Anterior cingulate cortex (tissue), 58 donors: ENCODE measurements at places on chromosomes 1 and 21.

DNA sequence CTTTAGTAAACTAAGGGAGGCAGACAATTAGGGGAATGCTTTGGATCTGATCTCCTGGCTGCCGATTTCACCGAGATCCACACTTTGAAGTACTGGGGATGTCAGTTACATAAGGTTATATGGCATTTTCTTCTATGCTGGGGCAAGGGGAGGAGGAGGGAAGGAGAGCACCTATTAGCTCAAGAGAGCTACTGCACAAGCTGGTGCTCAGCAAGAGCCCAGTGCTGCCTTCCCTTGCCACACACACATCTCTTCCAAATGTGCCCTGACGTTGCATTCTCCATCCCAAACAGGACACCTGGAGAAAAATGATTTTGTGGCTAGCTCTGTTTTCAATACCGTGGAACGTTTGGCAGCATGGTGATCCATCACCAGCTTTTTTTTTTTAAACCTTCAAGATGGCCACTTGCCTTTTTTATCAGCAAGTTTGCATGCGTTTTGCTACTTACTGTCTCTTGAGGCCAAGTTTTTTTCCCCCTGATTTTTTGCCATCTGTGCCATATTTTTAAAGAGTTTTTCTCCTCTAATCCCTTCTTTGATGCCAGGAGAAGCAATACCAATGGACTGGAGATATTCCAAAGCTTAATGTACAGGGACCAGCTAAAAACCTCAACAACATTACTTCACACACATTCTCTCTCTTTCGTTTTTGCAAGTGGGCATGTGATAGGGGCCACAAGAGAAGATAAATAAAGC lies 66.6 kb downstream of the PAPPA2 start:
- no peak for DNase-seq

GRCh38 chr1:101942516-101943193 lies 54.1 kb downstream of the OLFM3 start:
- DNase-seq = no peak

GRCh38 chr21:45095505-45095904 lies 21.1 kb downstream of the ADARB1 start:
- no peak for DNase-seq

DNA sequence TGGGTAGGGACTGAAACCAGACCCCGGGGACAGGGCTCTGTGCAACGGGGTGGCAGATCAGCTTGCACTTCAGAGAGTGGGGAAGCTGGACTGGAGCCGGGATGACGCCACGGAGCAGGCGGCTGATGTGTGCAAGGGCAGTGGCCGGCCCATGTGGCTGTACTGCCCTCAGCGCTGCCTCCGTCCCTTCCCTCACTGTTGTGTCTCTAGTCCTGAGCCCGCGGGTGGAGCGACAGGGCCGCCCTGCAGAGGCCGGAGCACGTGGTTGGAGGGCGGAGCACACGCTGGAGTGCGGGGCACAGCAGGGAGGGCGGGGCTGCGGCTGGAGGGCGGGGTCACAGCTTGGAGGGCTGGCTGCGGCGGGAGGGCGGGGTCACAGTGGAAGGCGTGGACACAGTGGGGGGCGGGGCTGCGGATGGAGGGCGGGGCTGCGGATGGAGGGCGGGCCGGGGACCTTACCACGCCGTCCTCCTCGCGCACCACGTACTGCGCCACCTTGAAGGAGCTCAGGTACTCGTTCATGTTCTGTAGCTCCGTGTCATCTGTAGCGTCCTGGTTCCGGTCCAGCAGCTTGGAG lies 52.4 kb downstream of the CHD5 start:
- DNase-seq = peak; percentile 24

GRCh38 chr1:89631816-89632656 lies 884 bp upstream of the LRRC8C start:
- no peak for DNase-seq

GRCh38 chr1:45753248-45754037 lies 3.0 kb upstream of the IPP start:
- no peak for DNase-seq

DNA sequence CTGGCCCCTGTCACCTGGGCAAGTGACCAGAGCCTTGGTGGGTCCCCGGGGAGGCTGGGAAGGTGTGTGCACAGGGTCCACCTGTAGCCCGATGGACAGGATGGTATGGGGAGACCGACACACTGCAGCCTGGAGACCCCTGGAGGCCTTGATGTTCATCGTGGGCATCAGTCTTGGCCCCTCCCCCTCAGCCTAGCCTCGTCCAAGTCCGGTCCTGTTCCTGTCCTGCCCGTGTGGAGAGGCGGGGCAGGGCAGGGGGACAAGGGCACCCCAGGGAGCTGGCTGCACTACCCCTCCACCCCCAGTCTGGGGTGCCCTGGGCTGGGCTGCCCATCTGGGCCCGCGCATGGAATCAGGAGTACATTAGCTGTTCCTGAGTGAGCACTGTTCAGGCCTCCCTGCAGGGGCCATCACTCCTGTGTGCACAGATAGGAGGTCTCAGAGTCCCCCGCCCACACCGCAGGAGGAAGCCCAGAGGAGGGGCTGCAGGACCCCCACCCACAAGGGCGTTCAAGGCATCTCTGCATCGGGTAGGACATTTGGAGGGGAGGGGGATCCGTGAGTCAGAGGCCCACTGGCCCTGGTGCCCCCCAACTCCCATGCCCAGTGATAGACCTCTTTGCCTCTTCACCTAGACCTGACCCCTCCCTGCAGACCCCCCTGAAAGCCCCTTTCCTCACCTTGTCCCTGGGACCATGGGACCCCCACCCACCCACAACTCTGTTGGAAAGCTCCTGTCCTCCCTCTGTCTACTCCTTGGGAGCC lies 63.2 kb downstream of the WNT9A start:
- no peak for DNase-seq

GRCh38 chr1:40606978-40607377 lies 58.5 kb downstream of the RIMS3 start:
- DNase-seq = no peak

DNA sequence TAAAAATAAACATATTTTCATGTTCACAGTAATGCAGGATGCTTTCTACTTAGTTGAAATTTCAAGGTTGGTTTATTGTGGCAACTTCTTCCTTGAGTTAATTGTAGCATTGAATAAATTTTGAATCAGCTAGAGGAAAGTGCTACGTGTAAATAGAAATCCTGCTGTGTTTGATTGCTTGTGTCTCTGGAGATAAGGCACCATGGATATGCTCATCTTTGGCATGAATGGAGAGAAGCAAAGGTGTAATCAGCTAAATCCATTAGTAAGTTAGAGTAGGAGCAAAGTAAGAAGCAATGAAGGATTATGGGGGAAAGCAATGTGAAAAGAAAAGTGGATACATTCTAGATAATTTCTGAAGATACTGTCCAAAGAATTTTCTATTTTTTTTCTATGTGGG lies 331.1 kb downstream of the PTPRC start:
- no peak for DNase-seq

DNA sequence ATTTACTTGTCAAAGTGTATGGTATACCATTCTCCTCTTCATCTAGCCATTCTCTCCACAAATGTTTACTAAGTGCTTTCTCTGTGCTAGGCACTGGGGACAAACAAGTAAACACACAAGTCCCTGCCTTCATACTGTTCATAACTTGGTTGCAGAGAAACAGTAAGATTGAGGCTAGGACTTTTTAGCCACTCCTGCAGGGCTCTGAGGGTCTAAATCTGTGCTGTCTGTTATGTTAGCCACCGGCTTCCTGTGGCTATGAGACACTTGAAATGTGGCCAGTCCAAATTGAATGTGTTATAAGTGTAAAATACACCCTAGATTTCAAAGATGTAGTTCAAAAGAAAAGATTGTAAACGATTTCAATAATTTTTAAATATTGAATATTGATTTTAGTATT lies 50.2 kb downstream of the AZIN2 start:
- no peak for DNase-seq

DNA sequence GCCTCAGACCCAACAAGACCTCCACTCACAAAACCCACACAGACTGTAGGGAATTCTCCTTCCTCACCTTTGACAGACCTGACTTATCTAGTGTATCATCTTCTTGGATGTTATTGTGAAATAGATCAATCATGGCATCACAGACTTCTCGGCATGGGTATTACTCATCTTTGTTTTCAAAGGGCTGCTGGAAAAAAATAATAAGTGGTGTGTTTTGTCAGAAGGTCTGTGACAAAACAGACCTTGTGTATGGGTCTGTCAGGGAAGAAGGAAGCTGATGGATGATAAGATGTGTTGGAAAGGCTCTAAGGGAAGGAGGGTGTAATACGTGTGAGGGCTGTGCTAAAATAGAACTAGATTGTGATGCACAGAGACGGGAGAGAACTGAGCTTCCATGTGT lies 13.9 kb upstream of the S100A7 start:
- no peak for DNase-seq

DNA sequence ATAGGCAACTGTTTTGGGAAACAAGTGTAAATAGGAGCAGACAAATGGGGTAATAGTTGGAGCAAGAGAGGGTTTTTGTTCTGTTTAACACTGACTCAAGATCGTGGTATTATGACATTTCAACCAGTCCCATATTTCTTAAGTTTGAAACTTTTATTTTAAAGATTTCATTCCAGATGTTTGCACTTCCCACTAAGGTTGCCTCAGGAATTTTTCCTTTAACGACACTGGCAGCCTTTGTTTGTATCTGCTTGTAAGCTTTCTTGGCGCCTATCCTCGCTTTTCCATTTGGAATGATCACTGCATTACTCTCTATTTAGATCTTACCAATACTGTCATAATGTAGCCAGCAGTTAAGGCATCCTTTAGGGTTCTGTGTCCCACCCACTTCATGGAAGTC lies 67.7 kb downstream of the ALG6 start:
- DNase-seq = no peak

GRCh38 chr1:56028244-56028643 lies 551.1 kb downstream of the PLPP3 start:
- no peak for DNase-seq

GRCh38 chr1:215267495-215267894 lies 185.0 kb downstream of the KCNK2 start:
- DNase-seq = no peak

GRCh38 chr1:37410815-37411214 lies 63.6 kb upstream of the ZC3H12A start:
- DNase-seq = no peak

- no peak for DNase-seq
Measured at GRCh38 chr1:175427625-175428024, 235.0 kb upstream of the KIAA0040 start.

- DNase-seq = no peak
Measured at GRCh38 chr1:175363031-175363430, 170.5 kb upstream of the KIAA0040 start.

DNA sequence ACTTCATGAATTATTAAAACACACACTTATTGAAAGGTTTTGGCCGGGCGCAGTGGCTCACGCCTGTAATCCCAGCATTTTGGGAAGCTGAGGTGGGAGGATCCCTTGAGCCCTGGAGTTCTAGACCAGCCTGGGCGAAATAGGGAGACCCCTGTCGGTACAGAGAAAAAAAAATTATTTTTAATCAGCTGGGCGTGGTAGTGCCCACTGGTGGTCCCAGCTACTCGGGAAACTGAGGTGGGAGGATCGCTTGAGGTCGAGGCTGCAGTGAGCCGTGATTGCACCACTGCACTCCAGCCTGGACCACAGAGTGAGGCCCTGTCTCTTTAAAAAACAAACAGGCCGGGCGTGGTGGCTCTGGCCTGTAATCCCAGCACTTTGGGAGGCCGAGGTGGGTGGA lies 1.7 kb downstream of the GABPB2 start:
- DNase-seq = no peak

DNA sequence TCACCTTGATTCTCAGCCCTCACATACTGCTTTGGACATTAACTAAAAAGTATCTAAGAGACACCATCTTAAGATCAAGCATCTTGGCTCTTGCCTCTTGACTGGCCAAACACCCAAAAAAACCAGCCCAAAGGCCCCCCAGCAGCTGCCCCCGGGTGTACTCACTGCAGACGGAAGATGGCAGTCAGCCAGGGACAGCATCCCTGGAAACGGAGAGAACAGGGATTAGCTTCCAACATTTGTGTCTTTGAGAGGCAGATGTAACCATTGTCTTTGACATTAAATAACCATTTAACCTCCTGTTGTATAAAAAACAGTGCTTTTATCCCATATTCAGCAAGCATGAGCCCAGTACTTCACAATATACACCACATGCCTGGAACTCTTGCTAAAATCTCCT lies 11.3 kb downstream of the TMEM63A start:
- DNase-seq = no peak

GRCh38 chr1:74772945-74773344 lies 40.0 kb downstream of the TYW3 start:
- no peak for DNase-seq

- no peak for DNase-seq
Measured at GRCh38 chr1:176531921-176532897, 69.2 kb downstream of the PAPPA2 start.

DNA sequence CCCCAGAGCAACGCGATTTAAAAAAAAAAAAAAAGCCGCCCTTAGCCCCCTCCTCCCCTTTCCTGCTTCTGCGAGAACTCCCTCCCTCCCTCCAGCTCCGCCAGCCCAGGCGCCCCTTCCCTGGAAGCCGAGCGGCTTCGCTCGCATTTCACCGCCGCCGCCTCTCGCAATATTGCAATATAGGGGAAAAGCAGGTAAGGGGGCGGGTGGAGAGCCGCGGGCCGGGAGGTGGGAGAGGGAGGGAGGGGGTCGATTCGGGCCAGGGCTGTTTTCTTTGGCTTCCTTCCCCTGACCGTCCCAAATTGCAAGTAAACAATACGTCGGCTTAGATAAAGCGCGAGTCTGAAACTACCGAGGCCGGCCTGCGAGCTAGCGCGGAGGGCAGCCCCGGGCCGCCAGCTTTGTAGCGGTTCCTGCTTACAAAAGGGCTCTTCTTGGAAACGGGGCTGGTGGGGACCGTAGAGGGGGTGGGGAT lies 408 bp downstream of the LMO4 start:
- DNase-seq = peak; percentile 39

DNA sequence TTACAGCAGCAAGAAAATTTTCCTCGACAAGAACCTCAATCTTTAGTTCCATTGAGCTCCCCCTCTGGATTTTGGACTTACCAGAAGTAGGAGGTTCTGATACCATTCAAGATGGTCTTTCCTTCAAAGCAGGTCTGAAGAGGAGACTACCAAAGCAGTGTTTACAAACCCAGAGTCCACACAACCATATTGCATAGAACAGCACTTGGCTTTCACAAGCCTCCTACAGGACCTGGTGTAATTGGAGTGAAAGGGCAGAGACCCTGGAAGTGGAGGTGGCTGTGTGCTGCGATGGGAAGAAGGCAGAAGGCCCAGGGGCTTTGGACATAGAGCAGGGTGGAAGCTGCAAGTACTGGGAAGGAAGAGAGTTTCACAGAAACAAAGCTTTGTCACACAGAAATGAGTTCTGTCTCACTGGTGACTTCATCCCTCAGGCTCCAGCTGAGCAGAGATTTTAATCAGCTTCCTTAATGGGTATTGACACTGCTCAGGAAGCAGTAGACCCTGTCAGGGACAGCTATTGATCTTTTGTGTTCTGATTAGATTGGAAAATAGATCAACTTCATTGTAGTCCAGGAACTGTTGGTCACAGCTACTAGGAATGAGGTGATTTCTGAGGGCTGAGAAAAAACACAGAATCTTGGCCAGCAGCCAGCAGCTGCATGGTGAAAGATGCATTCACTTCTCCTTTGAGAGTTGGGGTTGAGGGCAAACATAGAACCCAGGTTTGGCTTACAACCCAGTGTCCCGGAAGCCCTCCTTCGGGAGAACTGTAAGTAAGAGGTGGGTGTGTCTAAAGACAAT lies 124.0 kb downstream of the SYT2 start:
- no peak for DNase-seq

- DNase-seq = no peak
Measured at GRCh38 chr1:89085781-89086180, 20.8 kb upstream of the GBP1 start.
